ENCODE measurements at places on chromosomes 4 and X.

GRCh38 chrX:126900937-126901336 lies 81.4 kb downstream of the PRR32 start:
- no peak for DNase-seq

DNA sequence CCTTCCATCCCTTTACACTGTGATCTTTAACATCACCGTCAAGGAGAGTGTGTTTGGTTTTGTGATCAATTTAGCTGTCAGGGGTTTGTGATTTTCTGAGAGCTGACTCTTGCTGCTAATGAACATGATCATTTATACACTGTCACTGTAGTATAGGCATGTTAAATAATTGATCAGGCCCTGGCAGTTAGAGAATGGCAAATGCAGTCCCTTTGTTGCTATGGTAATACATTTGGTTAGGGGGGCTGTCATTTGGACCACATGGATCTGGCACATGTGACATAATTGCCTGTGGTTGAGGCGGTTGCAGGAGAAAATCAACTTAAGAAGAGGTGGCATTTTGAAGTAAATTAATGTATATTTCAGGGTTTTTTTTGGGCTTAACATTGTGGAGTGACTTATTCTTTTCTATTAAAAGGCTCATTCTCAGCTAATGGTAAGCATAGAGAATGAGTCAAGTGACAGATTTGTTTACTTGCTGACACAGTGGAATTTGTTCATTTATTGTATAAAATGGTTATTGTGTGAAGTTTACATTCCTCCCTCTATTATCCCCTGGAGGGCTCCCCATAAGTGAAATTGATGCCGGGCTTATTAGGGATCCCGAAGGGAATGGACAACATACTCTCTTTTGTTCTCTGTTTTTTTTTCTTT lies 114.0 kb downstream of the FHIP1A start:
- DNase-seq = no peak

DNA sequence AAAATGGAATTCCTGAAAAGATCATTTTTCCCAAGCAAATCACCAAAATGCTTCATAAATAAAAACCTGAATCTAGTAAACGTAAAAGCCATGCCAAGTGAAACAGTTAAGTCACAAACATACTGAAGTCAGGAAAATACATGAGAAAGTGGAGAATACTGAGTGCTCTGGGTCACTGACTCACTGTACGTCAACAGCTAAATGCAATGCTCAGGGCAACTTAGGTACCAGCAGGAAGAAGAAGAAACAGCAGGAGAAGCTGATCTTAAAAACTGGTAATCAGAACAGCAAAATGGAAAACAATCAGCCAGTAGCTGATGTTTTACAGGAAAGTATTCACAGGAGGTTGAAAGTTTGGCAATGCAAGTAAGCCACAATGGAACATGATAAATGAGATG lies 252.6 kb upstream of the ETNPPL start:
- no peak for DNase-seq

- DNase-seq = no peak
Measured at GRCh38 chr4:165512424-165512823, 133.6 kb downstream of the CPE start.
